Smooth muscle cell of the pulmonary artery (primary cell): ENCODE measurements at places on chromosomes 4 and X. TPM values are rescaled to one million over a fixed set of nuclear protein-coding genes. Genes with fewer than 3 reads are reported as not detected.

TREX2 gene
- total RNA-seq: 1.7 and 1.9 TPM in 2 replicates

VSIG4 gene
- total RNA-seq: not detected in 2 replicates

SPANXB1 gene
- not detected in 2 replicates for total RNA-seq

MSANTD1 gene
- total RNA-seq: 0.52 and 0.83 TPM in 2 replicates

BEND2 gene
- not detected in 2 replicates for total RNA-seq

ANOS1 gene
- total RNA-seq: 4.1 and 18.8 TPM in 2 replicates
